Neural crest cell (in vitro differentiated cells): ENCODE measurements at places on chromosomes 16 and 17.

DNA sequence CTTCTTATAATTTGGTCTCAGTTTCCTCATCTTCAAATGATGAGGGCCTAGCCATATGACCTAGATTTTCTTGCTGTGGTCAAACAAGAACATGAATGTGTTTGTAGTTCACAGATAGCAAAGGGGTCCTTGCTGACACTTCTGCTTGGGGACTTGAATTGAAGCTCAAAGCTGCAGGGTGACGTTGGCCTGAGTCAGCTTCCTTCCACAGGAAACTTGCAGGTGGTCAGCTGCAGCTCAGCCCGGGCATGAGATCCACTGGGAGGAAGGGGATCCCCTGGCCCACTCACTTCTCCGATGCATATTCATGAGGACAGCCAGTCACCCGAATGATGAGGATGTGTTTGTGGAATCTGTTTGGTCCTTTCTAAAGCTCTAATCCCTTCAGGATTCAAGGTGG lies 42.6 kb upstream of the AXIN2 start:
- DNase-seq: no peak

DNA sequence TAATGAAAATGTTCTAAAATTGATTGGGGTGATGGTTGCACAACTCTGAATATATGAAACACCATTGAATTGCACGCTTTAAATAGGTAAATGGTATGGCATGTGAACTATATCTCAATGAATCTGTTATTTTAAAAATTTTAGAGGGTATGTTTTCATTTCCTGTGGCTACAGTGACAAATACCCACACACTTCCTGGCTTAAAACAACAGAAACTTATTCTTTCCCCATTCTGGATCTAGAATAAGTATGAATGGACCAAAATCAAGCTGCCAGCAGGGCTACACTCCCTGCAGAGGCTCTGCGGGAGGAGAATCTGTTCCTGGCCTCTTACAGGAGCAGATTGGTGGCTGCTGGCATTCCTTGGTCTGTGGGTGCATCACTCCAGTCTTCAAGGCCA lies 11.3 kb upstream of the PECAM1 start:
- DNase-seq: no peak

DNA sequence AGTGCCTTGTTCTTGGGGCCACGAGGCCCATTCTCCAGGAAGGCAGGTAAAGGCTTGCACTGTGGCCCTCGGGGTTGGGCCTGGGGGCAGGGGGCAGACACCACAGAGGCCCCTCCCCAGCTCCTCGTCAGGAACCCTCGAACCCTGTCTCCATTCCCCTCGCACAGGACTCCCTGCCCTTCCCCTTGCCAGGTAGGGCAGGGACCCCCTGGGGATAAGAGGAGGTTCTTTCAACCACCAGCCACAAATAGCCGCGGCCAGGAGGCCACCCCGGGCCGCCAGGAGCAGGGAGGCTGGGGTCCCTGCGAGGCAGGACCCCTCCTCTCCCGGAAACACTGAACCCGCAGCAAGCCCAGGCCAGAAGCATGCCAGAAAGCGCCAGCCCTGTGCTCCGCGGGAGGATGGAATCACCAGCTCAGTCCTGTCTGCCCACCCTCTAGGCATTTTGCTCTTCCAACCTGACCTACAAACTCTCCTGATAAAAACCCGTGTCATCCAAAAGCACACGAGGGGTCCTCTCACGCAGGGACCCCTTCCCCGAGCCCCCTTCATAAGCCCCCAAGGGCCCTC lies 45.6 kb downstream of the SLC47A1 start:
- no peak for DNase-seq

DNA sequence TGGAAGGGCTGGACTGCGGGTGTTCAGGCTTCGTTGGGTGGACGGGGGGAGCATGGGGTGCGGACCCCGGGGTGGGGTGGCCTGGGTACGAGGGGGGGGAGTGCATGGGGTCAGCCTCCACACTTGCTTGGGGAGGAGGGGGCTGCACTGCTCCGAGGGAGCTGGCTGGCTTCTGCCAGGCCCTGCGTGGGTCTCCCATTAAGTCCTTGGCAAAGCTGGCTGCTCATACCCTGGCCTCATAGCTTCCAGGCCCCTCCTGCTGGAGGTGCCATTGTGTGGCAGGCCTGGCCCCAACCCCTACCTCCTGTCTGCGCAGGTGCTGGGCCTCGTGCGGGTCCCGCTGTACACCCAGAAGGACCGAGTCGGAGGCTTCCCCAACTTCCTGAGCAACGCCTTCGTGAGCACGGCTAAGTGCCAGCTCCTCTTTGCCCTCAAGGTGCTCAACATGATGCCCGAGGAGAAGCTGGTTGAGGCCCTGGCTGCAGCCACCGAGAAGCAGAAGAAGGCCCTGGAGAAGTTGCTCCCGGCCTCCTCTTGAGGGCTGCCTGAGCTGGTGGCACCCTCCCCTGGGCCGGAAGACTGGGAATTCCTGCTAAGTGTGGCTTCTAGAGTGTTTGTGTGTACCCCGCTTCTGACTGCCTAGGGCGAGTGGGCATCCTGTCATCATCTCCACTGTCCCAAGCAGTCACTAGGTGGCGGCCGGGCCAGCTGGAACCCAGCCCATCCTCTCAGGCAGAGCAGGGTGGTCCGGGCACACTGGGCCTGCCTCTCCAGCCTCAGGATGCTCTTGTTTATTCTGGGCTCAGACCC lies 1.5 kb downstream of the NUDT16L1 start:
- no peak for DNase-seq
